ENCODE measurements at places on chromosomes 1 and 21. TPM values are rescaled to one million over a fixed set of nuclear protein-coding genes. Genes with fewer than 3 reads are reported as not detected.

Gene GSTM1
- not detected for total RNA-seq

Gene MTR
- total RNA-seq, result 9.3 TPM

Gene PLA2G2D
- total RNA-seq, result not detected

Gene TNFRSF4
- total RNA-seq, result 0.13 TPM

Gene PAPPA2
- total RNA-seq, result not detected

Gene MASP2
- 0.09 TPM for total RNA-seq

Gene CR1L
- total RNA-seq, result not detected

Gene CRABP2
- 11.2 TPM for total RNA-seq

Gene SLC9C2
- total RNA-seq, result not detected

Gene PTCH2
- total RNA-seq, result 0.21 TPM

Gene OR2L2
- total RNA-seq, result not detected

Gene VHLL
- total RNA-seq, result not detected

Gene SPRR2B
- total RNA-seq, result not detected

Gene OR2T29
- not detected for total RNA-seq

Gene TEKT2
- total RNA-seq, result not detected

Gene KIF2C
- total RNA-seq, result 39.4 TPM

Gene KCNC4
- total RNA-seq, result 4.4 TPM

Gene SYPL2
- total RNA-seq, result 0.07 TPM

Gene ZNF648
- not detected for total RNA-seq

Gene VAV3
- 1.4 TPM for total RNA-seq

Gene LCE3D
- 0.59 TPM for total RNA-seq

Gene TBX15
- total RNA-seq, result 0.08 TPM

Gene OR2T11
- not detected for total RNA-seq

Gene MPZ
- 0.21 TPM for total RNA-seq

Gene DR1
- total RNA-seq, result 34.2 TPM

Gene ZNF593OS
- 0.26 TPM for total RNA-seq

Gene TRPM2
- total RNA-seq, result 8.8 TPM

Gene SNRNP40
- total RNA-seq, result 50.5 TPM

Gene BCL2L15
- not detected for total RNA-seq

Gene BEND5
- total RNA-seq, result not detected

Gene RXFP4
- total RNA-seq, result not detected

Gene PLEKHA6
- total RNA-seq, result 20.3 TPM

Gene ERRFI1
- 65.6 TPM for total RNA-seq

Gene CD52
- total RNA-seq, result not detected

Gene TMOD4
- total RNA-seq, result not detected

Data from A549 treated with CpdA at 1 μM for 4 hours (cell line).